ENCODE measurements at places on chromosomes 6 and 20.
A peak's percentile ranks its signal among the peaks of the same experiment; 100 is the strongest.

DNA sequence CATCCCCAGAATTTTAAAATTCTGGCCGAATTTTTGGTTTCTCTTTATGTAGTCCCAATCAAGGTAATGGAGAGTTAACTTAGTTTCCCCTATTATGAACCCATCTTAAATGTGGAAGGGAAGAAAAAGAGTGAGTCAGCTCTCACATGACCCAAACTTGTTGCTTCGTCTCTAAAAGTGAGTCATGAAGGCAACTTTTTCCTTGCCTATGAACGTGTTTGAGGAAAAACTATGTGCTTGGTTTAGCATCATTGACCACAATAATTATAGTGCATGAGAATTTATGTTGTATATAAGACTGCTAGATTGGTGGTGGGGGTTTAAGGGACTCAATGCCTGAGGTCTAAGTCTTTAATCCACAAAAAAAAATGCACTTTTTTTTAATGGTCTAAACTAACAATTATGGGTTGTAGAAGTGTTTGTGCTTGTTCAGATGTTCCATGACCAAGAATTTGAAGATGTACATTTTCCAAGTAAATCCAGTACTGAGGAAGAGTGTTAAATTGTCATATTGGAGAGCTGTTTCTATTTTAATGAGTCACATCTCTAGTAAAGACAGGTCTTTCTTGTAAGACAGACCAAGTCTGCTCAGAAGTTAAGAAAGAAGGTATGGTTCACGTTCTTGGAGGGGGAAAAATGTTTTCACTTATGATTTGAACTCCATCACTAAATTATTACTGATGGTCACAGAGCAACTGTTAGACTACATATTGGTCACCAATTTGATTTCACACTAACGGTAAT, 409.9 kb upstream of the MARCKS start:
- DNase-seq: no peak

DNA sequence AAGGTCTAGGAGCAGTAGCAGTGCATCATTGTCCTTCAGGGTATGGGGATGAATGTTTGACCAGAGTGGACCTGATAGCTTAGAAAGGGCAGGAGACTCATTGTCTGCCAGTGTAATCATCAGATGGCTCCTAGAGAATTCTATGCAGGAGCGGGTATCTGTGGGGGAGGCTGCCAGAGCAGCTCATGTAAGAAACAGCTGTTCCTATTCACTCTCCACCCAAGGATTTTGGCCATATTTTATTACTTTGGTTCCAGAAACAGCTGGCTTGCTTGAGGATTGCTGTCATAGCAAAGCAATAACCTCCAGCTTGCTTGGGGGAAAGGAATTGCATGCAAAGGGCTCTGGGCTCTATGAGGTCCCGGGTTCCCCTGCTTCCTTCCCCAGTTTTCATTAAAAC, 44.1 kb downstream of the RALY start:
- DNase-seq: peak; percentile 67

- DNase-seq: no peak
These were observed 12.6 kb upstream of the PIGU start for GRCh38 chr20:34689486-34689885.

GRCh38 chr6:118186672-118187567, 279.9 kb downstream of the SLC35F1 start:
- no peak for DNase-seq

DNA sequence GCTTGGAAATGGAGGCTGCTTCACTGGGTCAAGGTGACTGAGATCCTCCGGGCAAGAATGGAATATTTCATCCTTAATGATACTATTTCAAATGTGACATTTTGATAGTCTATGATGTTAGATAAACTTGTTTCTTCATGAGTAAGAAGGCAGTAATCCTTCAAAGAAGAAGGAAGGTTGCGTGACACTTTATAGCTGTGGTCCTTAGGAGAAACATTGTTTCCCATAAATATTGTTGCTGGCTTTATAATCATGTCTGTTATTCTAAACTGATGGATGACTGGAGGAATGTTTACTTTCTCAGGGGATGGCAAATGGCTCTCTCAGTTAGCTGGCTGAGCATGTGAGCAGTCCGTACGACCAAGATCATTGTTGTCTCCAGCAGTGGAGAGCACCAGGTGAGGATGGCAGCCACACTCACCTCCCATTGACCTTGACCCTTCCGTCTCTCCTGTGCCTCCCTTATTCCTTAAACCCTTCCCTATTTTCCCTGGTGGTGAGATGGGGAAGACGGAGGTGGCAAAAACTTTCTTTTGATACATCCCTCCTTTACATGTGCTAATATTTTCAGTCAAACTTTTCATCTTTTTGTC, 171.2 kb upstream of the OLIG3 start:
- DNase-seq: no peak

- no peak for DNase-seq
These were observed 827.7 kb downstream of the MAFB start for GRCh38 chr20:39861381-39861780.

DNA sequence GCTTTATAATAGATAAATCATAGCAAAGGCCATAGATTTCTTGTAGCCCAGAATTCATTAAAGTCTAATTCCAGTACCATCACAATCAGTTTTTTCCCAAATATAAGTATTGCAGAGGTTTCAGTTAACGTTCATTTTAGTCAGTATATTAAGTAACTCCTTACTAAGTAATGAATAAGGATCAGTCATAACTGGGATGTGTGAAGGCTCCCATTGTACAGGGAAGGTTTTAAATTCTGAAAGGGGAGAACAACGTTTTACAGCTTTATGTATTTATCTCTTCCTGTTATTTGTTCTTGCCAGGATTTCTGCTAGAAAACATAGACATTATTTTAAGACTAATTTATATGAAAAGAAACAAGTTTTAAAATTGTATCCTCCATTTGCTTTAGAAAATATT, 215.5 kb upstream of the LAMP5 start:
- DNase-seq: no peak

- no peak for DNase-seq
These were observed 220.3 kb upstream of the SNX9 start for GRCh38 chr6:157602521-157603295.

DNA sequence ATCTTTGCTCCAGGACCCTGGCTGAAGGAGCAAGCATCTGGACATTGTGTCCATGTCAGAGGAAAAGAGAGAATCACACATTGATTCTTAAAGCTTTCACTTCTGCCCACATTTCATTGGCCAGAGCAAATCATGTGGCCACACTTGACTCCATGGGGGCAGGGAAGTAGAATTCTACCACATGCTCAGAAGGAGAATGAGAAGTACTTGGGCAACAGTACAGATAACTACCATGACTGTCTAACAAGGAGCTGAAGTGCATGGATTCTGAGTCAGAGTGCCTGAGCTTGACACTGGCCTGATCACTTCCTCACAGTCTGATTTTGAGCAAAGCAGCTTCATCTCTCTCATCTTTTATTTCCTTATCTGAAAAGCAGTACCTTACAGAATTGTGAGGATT, 38.6 kb downstream of the GHRH start:
- no peak for DNase-seq

DNA sequence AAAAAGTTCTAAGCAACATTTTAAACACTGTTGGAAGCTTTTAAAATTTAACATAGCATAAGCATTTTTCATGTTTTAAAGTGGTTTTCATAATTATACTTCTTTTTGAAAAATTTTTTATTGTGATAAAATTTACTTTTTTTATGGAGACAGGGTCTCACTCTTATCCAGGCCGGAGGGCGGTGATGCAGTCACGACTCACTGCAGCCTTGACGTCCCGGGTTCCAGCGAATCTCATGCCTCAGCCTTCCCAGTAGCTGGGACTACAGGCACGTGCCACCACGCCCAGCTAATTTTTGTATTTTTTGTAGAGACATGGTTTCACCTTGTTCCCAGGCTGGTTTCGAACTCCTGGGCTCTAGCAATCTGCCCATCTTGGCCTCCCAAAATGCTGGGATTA, 46.1 kb upstream of the TULP4 start:
- DNase-seq: no peak

DNA sequence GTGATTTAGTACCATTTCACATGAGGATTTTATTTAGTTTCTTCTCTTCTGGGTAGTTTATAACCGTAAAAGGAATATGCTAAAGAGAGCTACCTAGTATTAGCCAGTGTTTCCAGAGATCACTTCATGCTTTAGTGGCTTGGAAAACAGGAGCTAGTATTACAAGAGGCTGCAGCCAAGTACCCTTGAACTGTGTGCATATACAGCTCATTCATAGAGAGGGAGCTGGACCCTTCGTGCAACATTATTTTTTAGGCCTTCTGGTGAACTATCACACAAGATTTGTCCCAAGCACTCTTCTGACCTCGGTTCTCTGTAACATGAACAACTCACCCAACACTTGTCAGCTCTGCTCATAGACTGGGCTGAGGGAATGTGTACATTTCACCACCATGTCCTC, 74.9 kb upstream of the RIN2 start:
- DNase-seq: no peak

DNA sequence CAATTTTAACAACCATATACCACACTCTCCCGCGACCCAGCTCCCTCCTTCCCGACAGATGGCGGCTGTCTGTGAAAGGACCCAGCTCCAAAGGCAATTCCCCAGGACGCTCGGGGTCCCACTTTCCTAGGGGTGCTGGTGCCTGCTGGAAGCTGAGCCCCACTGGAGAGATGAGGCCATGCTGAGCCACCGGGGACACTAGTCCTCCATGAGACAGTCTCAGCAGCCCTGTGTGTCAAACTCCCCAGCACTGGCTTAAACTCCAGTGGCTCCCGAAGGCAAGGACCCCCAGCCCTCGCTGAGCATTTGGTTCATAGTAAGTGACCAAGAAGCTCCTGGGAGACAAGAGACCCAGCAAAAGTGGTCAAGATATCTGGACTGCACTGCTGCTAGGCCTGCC, 52.1 kb downstream of the SLC2A10 start:
- no peak for DNase-seq

DNA sequence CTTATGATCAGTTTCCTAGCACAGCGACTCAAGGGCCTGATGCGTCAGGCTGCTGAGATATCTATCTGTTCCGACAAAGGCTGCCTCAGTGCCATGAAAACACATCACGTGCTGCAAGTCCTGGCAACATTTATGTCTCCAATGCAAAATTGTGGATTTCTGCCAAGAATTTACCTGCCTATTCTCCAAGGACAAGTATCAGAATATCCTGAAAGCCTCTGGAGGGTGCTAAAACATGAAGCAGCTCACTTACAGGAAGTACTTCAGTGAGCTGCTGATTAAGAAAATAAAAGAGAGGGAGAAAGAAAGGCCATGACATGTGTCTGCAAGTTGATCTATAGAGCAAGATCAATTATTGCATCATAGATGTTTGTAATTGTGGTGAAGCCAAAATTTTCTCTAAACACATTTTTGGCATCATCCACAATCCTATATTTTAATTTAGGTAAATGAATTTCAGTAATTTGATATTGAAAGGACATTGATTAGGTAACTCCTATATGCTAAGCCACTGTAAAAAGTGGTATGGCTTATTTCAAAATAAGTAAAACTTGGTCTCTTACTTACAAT, 25.8 kb upstream of the TPBG start:
- no peak for DNase-seq

GRCh38 chr6:163738725-163739407, 324.3 kb downstream of the QKI start:
- DNase-seq: no peak

- DNase-seq: no peak
These were observed 10.6 kb upstream of the BAK1 start for GRCh38 chr6:33590531-33591198.

GRCh38 chr20:64111841-64112641, 4.7 kb upstream of the NPBWR2 start:
- peak; percentile 11 for DNase-seq

DNA sequence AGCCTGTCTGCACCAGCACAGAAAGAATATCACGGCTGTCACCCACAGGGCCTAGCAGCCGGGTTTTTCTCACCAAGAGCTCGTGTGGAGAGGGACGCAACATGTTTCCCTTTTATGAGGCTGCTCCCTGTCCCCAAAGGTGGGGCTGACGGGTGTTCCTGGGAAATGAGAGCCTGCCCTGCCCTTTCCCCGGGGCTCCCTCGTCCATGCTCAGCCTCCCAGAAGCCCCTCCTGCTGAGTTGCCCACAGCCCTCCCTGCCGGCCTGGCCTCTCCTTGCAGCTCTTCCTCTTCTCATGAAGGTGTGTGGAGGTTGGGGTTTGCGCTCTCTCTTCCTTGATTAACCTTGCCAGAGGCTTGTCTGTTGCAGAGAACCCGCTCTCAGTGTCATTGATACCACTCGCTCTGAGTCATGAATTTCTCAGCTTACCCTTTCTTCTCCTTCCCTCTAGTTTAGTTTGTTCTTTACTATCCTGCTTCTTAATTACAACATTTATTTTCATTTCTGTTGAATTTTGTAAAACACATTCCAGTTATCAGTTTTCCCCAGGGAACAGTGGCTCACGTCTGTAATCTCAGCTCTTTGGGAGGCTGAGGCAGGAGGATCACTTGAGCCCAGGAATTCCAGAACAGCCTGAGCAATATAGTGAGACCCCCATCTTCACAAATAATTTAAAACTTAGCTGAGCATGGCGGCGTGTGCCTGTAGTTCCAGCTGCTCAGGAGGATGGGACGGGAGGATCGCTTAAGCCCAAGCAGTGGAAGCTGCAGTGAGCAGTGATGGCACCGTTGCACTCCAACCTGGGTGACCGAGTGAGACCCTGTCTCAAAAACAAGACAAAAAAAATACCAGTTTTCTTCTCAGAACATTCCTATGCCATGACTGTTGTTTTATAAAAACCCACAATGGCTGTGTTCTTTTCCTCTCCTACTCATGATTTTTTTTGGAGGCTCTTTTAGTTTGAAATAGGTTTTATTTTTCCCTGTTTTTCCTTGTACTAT, 103.8 kb downstream of the TMEM242 start:
- DNase-seq: no peak

DNA sequence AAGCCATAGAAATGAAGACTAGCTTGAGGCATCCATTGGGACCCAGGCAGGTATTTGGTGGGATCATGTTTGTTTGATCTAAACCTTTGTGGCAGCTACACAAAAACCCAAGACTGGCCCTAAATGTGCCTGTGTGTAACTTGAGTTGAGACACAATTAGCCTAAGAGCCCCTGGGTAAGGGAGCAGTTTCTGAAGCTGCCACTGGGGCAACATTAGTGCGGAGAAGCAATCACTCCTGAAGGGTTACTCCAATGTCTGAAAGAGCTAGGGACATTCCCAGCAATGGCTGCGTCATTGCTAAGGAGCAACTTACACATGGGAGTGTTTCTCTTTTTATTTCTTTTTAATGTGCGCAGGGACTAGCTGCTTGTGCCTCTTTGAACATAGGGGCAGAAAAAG, 67.9 kb upstream of the EEF1E1 start:
- no peak for DNase-seq

DNA sequence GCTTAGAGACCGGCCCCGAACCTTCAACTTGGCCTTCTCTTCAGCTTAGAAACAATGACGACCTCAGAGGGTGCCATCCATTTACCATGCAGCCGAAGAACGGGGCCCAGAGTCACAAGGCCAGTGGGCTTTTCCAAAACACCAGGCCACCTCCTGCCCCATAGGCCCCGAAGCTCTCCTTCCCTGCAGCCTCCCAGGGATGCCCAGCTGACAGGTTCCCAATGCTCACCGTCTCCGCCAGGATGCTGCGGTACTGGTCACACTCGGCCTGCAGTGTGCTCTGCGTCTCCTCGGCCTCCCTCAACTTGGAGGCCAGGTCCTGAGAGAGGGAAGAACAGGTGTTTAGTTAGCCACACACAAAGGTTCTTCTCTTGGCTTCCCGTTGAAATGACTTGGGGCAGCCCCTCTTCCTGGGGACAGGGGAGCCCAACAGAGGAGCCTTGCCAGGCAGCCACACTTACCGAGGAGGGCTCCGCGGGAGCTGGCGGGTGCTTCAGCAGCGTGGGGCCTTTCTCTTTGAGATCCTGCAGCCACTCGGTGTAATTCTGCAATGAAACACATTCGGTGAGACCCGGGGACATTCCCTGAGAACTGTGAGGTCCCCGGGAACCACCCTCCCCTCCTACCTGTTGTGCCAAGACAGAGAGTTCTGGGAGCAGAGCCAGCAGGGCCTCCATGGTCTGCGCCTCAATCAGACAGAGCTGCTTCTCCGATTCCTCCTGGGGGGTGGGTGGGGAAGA, 51.5 kb downstream of the DSTN start:
- peak; percentile 21 for DNase-seq
